ENCODE measurements at places on chromosomes 6 and 20.

- no peak for DNase-seq
- H3K4me1 ChIP-seq: no peaks in the 10 kb centered on the region
- peaks cover 37% of the 10 kb centered on the region for H3K27me3 ChIP-seq
- H3K4me3 ChIP-seq: no peak overlapping the region
Observed at GRCh38 chr20:46420878-46421277, 14.5 kb upstream of the ELMO2 start.

DNA sequence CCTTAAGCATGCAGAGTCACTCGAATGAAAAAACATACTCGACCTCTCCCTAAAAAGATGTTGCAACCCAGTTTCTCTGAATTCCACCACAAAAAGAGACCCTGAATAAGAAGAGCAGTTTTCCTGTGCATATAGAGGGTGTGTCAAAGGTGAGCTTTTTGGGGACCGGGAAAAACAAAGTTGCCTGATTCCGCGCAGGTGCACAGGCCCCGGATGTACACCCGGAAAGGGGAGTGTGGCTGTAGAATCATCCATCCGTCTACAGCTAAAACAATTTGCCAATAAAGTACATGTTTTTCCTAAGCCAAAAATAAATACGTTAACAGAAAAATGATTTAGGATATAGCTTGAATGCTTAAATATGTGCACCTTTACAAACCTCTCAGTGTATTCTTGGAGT is 41.2 kb upstream of the IRF4 start:
- no peak for DNase-seq
- H3K4me1 ChIP-seq: peaks cover 2% of the 10 kb centered on the region

DNA sequence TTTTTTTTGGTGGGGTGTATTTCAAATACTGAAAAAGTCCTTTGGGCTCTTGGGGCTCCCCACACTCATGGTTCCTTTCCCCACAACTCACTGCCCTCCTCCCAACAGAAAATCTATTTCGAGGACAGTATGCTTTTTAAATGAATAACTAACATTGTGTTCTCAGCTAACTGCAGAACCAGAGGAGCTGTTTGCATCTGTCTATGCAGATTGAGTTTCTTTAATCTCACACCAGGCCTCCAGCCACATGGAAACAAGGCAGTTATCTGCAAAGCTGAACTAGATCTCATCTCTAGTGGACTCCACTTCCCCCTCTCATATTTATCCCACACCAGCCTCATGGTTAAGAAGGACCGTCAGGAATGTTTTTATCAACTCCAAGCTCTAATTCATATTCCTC is 955.1 kb downstream of the KIF16B start:
- H3K4me1 ChIP-seq: no peaks in the 10 kb centered on the region
- DNase-seq: no peak
- H3K4me3 ChIP-seq: no peak overlapping the region
- no peaks in the 10 kb centered on the region for H3K36me3 ChIP-seq
- H3K27ac ChIP-seq: no peak overlapping the region
- no peaks in the 10 kb centered on the region for H3K27me3 ChIP-seq

DNA sequence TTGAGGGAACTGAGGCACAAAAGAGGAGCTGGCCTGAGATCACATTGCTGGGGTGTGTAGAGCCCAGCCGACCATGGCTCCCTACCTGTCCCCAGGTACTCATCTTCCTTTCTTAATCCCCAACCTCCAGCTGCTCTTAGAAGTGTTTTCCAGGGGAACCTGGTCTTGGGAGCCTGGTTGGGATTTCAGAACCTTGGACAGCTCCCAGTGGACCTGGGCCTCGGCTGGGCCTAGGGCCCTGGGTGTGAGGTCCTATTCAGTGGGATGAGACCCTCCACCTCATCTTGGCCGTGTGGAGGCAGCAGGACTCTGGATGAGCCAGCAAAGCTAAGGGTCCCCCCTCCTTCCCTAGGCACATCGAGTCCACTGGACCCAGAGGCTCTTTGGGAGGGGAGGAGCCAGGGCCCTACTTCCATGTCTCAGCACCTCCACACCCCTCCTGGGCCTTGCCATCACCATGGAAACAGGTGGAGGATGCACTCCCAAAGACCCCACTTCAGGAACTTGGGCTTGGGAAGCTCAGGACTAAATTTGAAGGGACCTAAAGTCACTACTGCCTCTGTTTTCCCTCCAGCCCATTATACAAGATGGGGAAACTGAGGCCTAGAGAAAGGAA is 38.5 kb downstream of the DLGAP4 start:
- no peak overlapping the region for H3K4me3 ChIP-seq
- H3K27ac ChIP-seq: no peak overlapping the region
- no peak for DNase-seq
- H3K36me3 ChIP-seq: no peaks in the 10 kb centered on the region
- H3K4me1 ChIP-seq: no peaks in the 10 kb centered on the region

DNA sequence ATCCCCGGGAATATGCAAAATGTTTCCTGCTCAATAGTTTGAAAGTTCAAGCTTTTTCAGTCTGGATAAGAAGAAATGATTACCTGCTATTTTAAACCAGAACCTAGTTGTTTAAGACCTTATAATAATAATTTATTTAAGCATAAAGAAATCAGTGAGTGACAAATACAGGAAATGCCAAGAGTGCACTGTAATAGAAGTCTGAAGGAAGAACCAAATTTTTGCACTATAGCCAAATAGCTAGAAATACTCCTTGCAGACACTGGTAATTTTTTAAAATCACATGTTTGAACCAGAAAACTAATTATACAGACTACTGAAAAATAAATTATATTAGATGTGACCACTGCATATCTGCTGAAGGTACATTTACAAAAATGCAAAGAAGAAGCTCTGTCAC is 93.2 kb downstream of the MMS22L start:
- H3K27me3 ChIP-seq: no peaks in the 10 kb centered on the region
- no peak overlapping the region for H3K27ac ChIP-seq
- H3K4me3 ChIP-seq: no peak overlapping the region
- DNase-seq: no peak
- peaks cover 8% of the 10 kb centered on the region for H3K36me3 ChIP-seq
